ENCODE measurements at places on chromosomes 6 and 20.

- no peak for DNase-seq
Observed at GRCh38 chr6:34992376-34992775, 103.3 kb downstream of the ANKS1A start.

DNA sequence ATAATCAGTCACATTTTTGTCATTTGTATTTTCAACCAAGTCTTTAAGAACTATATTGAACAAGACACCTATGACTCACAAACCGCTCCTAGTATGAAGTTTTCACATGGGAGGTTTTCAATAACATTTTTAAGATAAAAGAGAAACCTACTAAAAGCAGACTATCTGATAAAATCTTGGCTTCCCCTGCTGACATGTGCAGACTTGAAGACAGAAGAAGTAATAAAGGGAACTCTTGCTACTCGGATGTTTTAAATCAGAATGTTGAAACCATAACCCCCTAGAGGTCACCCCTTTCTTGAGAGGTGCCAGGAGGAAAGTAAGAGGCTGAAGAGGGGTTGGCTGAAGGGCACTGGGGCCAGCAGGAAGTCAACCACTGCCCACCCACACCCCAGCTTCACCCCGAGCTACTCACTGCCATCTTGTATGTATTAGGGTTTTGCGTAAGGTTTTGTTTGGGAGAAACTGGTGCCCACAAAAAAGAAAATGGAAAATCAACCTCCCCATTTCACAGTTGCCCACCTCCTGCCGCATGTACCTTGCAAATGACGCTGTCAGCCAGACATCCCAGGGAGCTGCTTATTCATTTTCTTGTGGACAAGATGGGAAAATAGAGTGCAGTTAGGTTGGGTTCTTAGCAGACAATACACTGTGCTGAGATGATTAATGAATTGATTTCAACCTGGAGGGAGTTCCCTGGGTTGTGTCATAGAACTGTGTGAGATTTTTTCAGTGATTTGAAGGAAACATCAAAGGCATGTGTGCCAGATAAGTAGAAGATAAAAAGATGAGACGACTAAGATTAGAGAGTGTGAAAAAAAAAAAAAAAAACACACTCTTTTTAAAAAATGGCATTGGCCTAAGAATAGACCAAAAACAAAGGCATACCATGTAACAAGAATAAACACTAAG is 83.2 kb upstream of the TAB2 start:
- DNase-seq, result no peak

DNA sequence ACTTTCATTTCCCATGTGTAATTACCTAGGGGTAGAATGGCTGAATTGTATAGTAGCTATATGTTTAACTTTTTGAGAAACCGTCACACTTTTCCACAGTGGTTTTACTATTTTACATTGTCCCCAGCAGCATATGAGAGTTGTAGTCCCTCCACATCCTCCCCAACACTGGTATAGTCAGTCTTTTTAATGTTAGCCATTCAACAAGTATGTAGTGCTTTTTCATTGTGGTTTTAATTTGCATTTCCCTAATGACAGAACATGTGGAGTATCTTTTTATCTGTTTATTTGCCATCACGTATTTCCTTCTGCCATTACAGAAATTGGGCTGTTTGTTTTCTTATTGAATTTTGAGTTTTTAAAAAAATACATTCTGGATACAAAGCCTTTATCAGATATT is 148.4 kb downstream of the CARMIL1 start:
- no peak for DNase-seq

GRCh38 chr20:5890773-5891441 is 59.4 kb downstream of the TRMT6 start:
- DNase-seq, result no peak

GRCh38 chr20:56697476-56697875 is 68.4 kb downstream of the TFAP2C start:
- no peak for DNase-seq
